ENCODE measurements at places on chromosomes 5 and 9.

DNA sequence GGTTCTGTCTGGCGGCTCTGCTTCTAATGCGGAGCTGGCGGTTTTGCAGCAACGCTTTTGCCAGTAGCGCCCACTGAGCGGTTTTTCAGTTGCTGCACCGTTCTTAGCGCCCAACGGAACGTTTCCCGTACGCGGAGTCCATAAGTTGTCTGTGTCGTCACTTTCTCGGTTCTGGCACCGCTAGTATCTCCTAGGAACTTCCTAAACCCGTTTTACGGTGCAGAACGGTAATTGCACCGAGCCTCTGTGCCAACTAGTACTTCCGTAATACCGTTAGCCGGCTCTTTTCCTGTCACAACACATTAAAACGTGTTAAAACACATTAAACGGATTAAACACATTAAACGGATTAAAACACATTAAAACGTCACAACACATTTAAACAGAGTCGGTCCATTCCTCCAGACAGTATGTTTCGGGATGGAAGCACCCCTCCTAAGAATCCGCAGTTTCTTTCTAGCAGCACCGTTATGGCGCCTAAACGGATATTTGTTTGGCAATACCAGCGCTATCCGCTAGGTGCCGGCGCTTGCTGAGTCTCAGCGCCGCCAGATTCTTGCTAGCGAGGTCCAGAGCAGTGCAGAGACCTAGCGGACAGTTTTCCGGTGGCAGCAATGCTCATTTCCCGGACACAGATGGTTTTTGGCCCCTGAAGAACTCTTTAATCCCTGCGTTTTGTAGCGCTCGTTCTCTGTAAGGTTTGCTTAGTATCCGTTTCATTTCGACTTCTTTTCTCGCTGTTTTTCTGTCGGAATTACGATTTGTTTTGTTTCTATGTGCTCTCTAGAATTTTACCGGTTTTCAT, 45.4 kb downstream of the ANXA2R start:
- peak; percentile 90 for DNase-seq

DNA sequence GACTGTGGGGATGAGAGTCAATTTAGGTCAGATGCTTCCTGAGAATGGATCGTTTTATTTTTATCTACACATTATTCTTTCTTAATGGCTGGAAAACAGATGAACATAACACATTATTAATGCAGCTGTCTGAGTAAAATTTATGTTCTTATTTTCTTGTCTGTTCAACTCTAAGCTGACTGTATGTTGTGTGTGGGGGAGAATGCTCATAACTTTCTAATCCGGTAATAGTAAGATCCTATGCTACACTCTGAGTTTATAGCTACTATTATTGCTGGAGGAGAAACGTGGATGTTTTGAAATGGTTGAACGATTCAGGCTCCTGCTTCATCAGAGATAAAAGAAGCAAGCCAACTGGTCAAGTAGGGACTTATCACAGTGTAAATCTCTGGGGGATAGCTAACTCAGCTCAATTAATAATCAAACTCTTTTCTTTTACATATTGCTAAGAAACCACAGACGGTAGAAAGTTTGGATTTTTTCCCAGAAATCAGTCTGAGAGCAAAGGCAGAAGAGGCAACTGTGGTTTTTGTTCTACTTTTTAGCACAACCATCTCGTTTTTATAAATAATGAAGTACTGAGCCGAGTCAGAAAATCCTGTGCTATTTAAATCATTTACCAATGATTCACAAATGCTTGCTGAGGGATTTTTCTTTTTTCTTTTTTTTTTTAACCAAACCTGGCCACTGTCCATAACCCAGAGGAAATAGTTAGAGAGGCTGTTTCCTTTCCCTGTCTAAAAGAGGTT, 265.0 kb upstream of the FAM174A start:
- no peak for DNase-seq

- no peak for DNase-seq
Measured at GRCh38 chr5:140110646-140110957, 3.3 kb upstream of the PURA start.

GRCh38 chr5:177508837-177509236, 789 bp downstream of the DOK3 start:
- no peak for DNase-seq

DNA sequence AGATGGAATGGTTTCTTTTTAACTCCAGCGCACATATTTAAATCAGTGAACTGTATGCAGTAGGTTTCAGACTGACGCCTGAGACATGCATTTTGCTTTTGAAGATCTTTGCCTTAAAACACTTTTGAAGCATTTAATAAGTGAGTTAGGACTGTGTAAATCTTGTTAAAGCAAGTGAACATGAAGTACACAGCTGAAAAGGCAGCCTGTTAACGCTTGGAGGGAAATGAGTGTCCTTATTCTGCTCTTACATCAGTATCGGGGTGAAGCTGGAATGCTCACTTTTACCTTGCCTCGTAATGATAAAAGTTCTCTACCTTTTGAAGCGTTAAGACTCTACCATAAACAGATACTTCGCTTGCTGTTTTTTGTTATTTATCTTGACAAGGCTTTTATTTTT, 552.2 kb downstream of the ZNF608 start:
- DNase-seq, result no peak

Data from CD8-positive, alpha-beta T cell (primary cell).